WTC11 (cell line): ENCODE measurements at places on chromosomes 5 and 9. TPM values are rescaled to one million over a fixed set of nuclear protein-coding genes. Genes with fewer than 3 reads are reported as not detected.

Gene NUTM2F
- 0.15 to 0.55 TPM in 2 of 3 replicates, not detected in the other for total RNA-seq

- DNase-seq: no peak
Measured at GRCh38 chr5:19497229-19497815, 490.7 kb downstream of the CDH18 start.

DNA sequence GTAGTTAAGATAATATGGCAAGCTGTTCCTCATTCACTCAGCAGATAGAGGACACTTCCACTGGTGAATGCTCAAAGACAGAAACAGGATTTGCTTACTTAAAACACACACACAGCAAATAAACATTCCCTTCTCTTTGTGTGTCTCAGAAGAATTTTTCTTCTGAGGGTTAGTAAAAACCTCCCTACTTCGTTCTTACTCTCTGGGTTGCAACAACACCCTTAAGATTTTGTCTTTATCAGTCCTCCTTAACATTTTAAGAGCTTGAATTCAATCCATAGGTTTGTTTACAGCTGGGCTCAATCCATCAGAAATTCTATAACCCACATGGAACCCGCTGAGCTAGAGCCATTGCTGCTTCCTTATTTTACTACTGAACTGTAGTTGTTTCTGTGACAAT lies 237.4 kb upstream of the PIK3R1 start:
- no peak for DNase-seq

Gene NUP214
- 39.9 to 42.8 TPM (median 41.8 TPM) in 3 replicates for total RNA-seq

GRCh38 chr9:92208693-92209524 lies 84.6 kb downstream of the IARS1 start:
- DNase-seq: no peak

GRCh38 chr9:124267271-124267807 lies 9.6 kb downstream of the NEK6 start:
- no peak for DNase-seq

Gene ARHGEF37
- total RNA-seq: 0.66 to 1.1 TPM (median 0.71 TPM) in 3 replicates

Gene ABCA1
- total RNA-seq: 4.6 to 7.8 TPM (median 5.8 TPM) in 3 replicates

Gene ERGIC1
- total RNA-seq: 89.8 to 101 TPM (median 97.1 TPM) in 3 replicates

Gene IRX4
- total RNA-seq: 7.0 to 9.0 TPM (median 7.6 TPM) in 3 replicates

DNA sequence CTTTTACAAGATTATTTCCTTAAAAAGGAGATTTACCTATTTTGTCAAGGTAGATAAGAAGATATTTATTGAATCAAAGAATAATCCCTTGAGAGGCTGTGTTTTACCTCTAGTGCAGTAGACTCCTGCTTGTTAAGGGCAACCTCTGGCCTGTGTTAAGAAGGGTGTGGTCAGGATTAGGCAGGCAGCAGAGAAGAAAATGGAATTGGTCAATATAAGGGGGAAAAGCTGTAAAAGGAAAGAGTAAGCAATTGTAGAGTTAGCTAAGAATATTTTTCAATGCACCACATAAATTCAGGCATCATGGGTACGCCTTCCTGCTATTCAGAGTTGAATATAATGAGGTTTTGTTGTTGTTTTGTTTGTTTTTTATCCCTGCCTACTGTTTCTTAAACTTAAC lies 6.2 kb downstream of the CCDC125 start:
- no peak for DNase-seq

DNA sequence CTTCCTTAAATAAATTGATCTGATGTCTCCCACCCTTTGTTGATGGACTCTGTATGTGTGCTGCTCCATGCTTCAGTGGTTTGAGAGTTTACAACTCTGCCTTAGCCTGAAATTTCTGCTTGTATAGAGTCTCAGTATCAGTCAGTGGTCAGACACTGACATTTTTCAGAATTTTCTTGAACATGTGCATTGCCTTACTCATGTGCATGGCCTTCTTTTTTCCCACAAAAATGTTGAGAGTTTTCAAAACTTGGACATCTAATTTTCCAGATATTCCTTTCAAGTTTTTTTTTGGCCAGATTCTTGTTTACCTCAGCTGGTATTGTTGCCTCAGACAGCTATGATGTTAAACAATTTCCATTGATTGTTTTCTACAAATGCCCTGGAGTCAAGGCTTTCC lies 427.1 kb upstream of the CHD1 start:
- DNase-seq: no peak

DNA sequence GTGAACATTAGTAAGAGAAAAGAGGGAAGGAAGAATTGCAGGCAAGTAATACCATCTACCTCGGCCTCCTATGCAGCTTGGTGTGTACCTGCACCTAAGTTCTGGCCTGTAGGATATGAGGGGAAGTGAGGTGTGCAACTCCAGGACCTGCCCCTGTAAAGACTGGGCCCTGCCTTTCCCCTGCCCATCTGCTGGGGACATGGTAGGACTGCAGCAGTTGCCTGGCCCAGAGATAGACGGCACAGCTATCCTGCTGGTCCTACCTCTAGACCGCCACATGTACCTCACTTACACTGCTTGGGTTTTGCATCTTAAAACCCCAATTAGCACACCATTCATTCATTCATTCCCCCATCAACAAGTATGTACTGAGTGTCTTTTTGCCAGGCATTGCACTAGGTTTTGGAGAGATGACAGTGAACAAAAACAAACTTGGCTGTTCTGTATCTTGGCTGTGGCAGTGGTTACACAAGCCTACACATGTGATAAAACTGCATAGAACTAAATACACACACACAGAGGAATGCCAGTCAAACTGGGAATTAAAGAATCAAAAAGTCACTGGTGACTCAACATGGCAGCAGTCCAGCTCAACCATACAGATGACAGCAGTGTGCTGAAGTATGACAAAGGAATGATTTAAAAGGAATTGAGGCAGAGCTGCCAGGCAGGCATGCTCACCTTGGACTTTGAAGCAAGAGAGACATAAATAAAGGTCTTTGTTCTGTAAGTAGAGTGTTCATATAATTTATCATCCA lies 23.3 kb upstream of the MGAT1 start:
- DNase-seq: no peak

- no peak for DNase-seq
Measured at GRCh38 chr5:79318935-79319614, 83.1 kb downstream of the JMY start.

Gene FOXI1
- not detected in 3 replicates for total RNA-seq

DNA sequence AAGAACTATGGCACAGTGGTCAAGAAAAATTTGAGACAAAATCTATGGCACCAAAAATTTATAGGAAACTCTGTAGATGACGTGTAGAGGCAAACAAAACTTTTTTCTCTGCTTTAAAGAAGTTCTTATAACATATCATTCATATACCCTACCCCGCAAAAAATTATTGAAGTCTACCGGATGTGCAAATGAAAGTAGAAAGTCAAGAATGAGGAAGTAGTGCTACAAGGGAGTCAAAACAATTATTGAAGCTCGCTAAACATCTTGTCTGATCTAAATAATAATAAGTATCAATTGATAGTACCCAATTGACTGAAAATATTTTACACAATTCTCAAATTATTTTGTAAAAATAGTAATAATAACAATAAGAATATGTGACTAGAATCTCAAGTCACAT lies 398.5 kb downstream of the TAF11L14 start:
- no peak for DNase-seq

- DNase-seq: no peak
Measured at GRCh38 chr5:53126521-53126920, 17.0 kb upstream of the MOCS2 start.

DNA sequence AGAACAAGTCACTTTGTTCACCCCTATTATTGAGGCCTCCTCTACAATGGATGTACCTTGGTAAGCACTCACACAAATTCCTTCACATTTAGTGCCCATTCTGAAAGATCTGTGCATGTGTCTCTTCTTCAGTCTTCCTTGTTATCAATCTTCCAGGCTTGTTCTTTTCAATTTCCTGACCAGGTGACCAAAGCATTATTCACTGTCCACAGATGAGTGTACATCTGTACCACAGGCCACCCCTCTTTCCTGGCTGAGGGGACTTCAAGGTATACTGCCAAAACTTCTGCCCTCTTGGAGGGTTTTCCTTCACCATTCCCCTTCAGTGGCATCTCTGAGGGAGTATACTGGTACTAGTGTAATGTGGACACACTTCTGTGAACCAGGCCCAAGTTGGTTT lies 25.5 kb upstream of the STOM start:
- no peak for DNase-seq

- DNase-seq: peak; percentile 63
Measured at GRCh38 chr9:135887585-135888050, 19.7 kb downstream of the CAMSAP1 start.

- DNase-seq: no peak
Measured at GRCh38 chr5:132058646-132059042, 1.8 kb upstream of the IL3 start.

DNA sequence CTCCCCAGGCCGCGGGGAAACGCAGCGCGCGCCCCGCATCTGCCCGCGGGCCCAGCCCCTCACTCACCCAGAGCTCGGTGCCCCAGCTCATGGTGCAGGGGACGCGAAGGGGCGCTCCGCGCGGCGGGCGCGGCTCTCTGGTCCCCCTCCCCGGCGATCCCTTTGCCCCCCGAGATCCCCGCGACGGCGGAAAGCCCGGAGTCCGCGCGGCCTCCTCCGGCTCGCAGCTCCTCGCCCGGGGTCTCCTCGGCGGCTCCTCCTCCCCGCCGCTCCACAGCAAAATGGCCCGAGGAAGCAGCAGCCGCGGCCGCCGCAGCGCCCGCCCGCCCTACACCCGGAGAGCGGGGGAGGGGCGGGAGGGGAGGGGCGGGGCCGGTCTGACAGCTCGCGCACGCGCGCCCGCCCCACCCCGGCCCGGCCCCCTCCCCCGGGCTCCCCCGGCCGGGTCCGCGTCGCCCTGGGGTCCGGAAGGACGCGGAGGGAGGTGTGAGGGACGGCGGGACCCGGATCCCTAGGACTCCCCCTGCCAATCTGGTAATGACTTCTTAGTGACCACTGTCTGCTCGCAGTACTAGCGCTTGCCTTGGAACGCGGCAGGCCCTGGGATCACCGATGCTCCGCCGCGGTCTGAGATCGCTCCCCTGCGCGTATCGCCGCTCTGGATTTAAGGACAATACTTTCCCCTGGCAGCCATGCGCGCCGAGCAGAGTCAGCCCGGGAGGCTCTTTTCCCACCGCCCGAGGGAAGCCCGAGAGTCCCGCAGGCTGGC lies at the start of gene FNBP1:
FNBP1 (minus strand) TSS at position 305 of the 769 bp plus-strand sequence; CDS start at position 91, 214 bp downstream.
- DNase-seq: peak; percentile 78

- peak; percentile 76 for DNase-seq
Measured at GRCh38 chr9:130433168-130433946, 11.4 kb upstream of the ASS1 start.

GRCh38 chr5:68305223-68305870 lies 89.8 kb downstream of the PIK3R1 start:
- no peak for DNase-seq

- DNase-seq: peak; percentile 68
Measured at GRCh38 chr5:106875591-106876297, 795.0 kb downstream of the EFNA5 start.

- DNase-seq: no peak
Measured at GRCh38 chr5:136246122-136246521, 53.2 kb upstream of the SMIM32 start.

Gene PHF24
- total RNA-seq: 0.34 to 0.59 TPM (median 0.53 TPM) in 3 replicates

GRCh38 chr5:115428676-115429075 lies 115.9 kb downstream of the FEM1C start:
- DNase-seq: no peak

- no peak for DNase-seq
Measured at GRCh38 chr9:129382281-129383018, 204.4 kb upstream of the IER5L start.

- DNase-seq: no peak
Measured at GRCh38 chr9:98890256-98890655, 53.5 kb upstream of the COL15A1 start.

Gene SETD9
- 6.7 to 9.5 TPM (median 8.1 TPM) in 3 replicates for total RNA-seq

GRCh38 chr5:14829396-14829795 lies 42.2 kb downstream of the ANKH start:
- no peak for DNase-seq

DNA sequence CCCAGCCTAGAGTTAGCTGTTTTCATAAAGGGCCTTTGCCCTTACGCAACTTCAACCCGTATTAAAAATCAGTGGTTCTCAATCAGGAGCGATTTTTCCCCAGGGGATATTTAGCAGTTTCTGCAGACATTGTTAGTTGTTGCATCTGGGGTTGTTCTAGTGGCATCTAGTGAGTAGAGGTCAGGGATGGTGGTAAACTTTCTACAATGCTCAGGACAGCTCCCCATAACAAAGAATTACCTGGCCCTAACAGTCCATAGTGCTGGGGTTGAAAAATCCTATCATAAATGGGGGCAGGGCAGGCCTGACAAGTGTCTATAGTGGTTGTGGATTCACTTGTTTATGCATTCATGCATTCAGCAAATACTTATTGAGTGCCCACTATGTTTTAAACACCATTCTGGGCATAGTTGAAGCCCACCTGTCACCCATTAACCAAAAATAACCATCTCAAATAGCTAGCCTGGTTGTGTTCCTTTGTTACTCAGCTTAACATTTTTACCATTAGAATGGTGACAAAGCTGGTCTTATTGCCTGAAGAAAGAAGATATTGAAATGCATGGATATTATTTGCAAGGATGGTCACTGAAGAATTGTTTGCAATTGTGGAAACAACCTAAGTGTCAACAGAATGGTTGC lies 15.9 kb upstream of the FGF1 start:
- no peak for DNase-seq

DNA sequence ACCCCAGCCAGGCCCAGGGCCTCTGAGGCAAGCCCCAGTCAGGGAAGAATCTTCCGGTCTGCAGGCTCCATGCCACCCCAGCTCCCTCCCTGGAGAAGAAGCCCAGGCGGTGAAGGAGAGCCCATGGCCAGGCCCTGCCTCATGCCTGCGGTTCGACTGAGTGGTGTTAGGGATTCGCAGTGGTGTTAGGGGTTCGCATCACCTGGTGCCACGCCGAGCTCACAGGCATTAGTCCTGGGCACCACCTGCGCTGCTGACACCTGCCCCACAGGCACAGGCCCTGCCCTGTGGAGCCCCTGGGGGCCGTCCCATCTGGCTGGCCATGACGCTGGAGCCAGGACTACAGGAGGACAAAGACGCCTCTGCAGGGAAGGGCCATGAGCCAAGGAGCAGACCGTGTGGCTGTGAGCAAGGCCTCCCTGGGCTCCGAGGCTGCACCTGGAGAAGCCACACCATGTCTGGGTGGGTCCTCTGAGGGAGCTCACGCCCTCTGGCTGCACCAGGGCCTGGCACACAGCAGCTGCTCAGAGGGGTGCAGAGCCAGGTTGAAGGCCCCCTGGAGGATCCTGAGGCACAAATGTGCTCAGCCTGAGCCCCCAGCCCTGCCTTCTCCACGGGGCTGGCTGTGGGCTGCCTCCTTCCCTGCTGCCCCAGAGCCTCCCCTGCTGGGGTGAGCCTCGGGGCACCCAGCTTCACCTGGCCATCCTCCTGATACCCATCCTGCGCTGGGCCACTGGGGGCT lies 27.6 kb upstream of the RNF130 start:
- DNase-seq: no peak

- DNase-seq: no peak
Measured at GRCh38 chr9:118305331-118305730, 601.1 kb downstream of the TLR4 start.

DNA sequence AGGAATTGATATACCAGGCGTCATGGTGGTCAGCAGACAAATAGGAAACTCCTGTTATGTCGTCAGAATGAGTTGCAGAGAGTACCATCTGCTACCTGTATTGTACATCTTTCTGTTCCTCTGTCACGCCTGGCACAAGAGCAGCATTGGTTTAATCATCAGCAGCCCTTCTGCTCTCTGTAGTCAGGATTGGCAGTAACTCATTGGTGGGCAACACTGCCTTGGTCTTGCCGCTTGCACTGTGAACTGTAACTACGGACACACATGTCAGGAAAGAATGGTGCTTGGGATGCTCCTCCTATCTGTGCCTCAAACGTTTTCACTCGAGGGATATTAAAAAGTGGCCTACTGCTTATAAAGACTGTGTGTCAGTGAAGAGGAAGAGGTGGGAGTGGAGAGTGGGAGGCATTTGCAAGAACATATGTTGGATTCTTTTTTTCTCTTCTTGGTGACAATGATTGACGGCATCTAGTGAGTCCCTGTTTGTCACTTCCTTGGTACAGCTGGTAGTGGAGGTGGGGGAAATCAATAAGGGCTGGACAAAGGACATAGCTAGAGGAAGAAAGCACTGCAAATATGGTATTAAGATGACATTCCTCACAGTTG lies 76.6 kb downstream of the F2RL2 start:
- DNase-seq: no peak
